ENCODE measurements at places on chromosomes 1 and 21.

- DNase-seq, result no peak
Measured at GRCh38 chr1:177163844-177164379, 600 bp downstream of the ASTN1 start.

DNA sequence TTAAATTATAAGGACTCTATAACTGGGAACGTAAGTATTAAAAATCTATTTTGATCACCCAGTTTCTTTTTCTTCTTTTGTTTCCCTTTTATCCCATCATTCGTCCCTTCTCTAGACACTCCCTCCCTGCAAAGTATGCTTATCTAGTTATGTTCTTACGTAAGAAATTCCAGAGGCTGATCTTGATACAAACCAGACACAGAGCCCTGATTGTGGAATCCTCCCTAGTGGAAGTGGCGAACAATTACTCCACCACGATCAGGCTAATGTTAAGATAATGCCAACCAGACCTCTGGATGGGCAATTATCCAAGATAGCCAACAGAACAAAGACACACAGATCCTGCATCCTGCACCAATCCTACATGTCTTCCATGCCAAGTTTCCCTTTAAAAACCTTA, 1557.4 kb downstream of the PLA2G4A start:
- DNase-seq, result no peak

DNA sequence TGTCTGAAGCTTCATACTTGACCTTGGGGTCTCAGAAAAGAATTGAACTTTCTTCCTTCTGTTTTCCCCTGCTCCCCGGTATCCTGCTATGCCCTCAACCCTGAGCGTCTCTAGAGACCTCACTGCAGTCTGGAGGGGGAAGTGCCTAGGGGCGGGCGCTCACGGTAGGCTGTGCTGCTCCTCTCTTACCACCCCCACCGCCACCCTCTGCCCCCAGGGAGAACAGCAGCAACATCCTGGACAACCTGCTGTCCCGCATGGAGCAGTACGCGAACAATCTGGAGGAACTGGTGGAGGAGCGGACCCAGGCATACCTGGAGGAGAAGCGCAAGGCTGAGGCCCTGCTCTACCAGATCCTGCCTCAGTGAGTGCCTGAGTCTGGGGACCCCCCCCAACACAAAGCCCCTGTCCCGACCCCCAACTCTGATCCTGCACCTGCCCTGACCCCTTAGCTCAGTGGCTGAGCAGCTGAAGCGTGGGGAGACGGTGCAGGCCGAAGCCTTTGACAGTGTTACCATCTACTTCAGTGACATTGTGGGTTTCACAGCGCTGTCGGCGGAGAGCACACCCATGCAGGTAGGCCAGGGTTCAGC, 10.3 kb downstream of the NPR1 start:
- DNase-seq, result no peak

- DNase-seq, result no peak
Measured at GRCh38 chr1:179228783-179229213, 679 bp downstream of the ABL2 start.
